ENCODE measurements at places on chromosomes 2 and 18. TPM values are rescaled to one million over a fixed set of nuclear protein-coding genes. Genes with fewer than 3 reads are reported as not detected.

The SPC25 gene
- 30.3 TPM for total RNA-seq

- no peak overlapping the region for H3K27ac ChIP-seq
Observed at GRCh38 chr2:115574667-115575066, 1132.2 kb downstream of the DPP10 start.

The PAX8 gene
- 1.8 TPM for total RNA-seq

GRCh38 chr2:177843188-177843587 lies 229.4 kb downstream of the PDE11A start:
- H3K27me3 ChIP-seq: peaks cover 10% of the 10 kb centered on the region
- no peak for DNase-seq
- no peak overlapping the region for H3K27ac ChIP-seq
- H3K4me3 ChIP-seq: no peak overlapping the region

Measured in natural killer cell treated with Interleukin-12 subunit alpha and Interleukin-12 subunit beta and Interleukin-15 and Interleukin-18, amount 100 ng/mL, for 72 hours (primary cell).